ENCODE measurements at places on chromosomes 1 and 21.

DNA sequence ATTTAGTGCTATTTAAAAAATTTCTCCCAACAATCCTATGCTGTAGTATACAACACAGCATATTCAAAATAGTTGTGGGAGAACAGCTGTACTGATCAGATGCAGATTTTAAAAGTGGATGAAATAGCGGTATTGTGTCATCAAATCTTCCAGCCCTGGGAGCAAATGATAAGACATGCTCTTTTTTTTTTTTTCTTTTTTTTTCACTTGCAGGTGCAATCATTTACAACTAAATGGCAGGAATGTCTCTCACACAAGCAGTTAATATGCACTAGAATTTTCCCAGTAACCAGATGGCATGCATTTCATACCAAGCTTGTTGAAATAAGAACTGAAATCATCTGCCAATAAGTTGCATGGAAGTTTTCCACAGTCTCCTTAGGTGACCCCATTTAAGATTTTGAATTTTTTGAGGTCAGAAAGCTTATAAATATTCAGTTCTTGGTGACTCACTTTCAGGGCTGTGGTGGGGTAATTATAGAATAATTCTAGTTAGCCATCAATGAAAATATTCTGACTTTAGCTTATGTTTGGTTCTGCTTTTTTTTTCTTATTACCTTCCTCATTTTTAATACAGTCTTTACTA, 623.9 kb upstream of the NR5A2 start:
- peak; percentile 45 for DNase-seq

- DNase-seq = no peak
These were observed 234.3 kb upstream of the ADAMTS5 start for GRCh38 chr21:27201197-27201596.

DNA sequence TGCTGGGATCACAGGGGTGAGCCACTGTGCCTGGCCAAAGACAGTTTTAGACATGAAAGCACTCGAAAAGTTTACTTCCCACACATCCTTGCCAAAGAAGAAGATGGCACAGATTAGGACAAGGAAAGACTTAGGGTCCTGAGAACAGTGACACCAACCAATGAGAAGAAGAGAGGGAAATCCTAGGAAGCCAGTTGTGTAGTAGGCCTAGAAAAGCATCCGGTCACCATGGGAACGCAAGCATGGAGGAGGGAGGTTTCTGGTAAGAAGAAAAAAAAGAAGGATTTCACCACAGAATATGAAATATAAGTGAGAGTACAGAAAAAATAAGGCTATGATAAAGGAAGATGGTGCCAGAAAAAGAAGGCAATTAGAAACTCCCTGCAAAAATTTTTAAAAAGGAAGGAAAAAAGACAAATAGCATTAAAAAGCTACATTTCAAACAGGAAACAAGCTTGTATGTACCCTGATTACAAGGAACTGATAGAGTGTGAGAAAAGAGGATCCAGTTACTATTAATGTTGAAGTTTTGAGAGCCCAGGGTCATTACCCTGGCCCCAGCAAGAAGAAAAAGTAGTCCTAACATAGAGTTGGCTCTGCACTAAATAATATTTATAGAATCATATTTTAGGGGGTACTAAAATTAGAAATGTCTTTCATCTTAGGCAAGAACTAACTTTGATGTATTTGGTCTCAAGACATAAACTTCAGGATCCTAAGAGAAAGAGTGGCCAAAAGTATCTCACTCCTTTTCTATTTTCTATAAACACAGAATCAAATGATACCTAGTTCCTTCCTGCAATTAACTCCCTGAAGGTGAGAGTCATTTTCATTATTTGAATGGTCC, 16.1 kb downstream of the DIPK1A start:
- no peak for DNase-seq

- DNase-seq = no peak
These were observed 47.7 kb downstream of the TTC13 start for GRCh38 chr1:230930986-230931385.

DNA sequence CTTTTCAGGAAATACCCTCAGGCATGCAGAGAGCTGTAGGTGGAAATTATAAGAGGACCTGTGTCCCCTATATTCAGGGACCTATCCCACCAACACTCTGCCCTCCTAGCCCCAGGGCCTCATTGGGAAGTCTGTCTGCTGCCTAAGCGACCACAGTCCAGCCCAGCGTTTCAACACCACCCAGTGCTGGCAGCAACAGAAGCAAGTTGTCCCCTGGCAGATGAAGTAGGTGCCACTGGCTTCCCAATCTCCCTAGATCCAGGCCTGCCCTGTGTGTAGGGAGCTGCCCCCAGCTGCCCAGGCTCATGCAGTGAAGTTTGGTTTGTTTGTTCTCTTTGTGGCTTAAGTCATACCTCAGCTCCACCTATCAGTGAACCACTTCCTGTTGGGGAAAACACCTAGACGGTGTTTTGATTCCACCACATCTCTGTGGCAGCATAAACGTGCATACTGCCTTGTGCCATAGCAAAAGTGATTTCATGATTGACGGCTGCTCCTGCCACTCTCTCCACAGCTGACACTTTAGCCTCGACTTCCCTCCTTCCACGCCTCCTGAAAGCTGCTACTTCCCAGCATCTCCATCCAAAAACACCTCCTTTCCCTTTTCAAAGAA, 8.1 kb upstream of the LEFTY1 start:
- DNase-seq = no peak

- DNase-seq = no peak
These were observed 99.8 kb downstream of the PTPN14 start for GRCh38 chr1:214451596-214451995.

DNA sequence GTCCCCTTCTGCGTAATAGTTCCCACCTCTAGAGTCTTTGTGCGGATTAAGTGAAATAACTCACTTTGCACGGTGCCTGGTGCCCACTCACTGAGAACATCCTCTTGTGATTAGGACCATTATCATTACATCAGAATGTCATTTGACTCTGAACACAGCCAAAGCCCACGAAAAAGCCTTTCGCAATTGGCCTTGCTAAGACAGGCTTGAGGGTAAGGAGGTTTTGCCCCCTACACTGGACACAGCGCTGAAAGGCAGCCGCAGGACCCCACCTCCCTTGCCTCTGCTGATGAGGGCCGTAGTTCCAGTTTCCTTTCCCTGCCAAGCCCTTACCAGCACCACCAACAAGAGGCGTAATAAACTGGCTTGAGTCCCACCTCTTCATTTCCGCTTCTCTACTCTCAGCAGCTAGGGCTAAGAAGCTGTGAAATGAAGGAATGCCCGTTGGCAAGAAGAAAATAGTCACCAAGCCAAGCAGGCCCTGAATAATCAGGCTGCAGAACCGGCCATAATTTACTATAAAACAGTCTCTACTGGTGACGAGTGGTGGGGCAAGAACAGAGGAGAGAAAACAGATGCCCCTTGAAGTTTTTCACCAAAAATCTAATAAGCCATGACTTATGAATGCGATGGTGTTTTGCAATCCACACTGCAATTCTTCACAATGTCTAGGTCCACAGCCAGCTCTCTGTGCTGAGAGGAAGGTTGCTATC, 53.1 kb downstream of the SH3GLB1 start:
- no peak for DNase-seq

DNA sequence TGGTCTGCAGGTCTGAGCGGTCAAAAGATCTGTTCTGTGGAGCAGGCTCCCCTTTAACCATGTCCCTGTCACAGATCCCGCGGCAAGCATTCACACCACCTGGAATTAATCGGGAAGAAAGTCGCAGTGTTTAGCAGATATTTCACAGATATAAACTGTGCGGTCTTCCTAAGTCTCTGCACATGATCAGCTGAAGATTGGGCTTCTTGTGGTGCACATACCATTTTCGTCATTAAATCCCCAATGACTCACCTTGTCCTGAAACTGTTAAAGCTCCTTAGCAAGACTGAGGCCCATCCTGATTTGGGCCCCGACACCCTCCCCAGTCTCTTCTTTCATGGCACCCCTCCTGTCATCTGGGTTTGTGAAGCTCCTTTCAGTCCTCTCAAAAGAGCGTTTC, 158.8 kb downstream of the KIF26B start:
- DNase-seq = no peak

- no peak for DNase-seq
These were observed 931 bp upstream of the MXRA8 start for GRCh38 chr1:1359308-1359663.

DNA sequence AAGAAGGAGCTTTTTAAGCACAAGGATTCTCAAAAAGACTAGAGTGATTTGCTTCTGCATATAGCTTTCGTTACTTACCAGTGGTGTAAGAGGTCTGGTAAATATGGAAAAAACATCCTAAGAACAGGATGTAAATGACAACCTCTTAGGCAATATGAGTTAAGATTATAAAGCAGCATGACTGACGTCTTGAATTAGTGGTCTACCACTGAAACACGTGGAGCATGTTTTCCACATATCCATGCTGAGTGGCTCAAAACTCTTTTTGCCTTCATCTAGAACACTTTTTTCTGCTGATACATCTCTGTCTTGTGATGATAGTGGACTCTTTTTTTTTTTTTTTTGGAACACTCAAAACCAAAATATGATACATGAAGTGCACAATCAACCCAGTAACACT, 44.6 kb downstream of the RCAN1 start:
- DNase-seq = no peak

DNA sequence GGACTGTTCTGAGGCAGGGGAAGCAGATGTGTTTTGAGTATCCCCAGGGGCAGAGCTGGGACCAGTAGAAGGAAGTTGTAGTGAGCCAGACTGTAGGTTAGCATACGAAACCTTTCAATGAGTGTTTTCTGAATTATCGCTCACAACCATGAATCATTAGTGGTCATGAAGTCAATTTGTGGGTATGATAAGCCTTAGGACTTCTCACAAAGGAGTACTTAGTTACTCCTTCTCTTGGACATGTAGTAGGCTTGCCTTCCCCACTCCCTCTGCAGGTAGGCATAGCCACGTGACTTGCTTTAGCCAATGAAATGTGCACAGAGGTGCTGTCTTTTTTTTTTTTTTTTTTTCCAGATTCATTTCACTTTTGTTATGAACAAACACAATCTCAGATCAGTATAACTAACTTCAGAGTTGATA, 23.9 kb upstream of the FAAH start:
- no peak for DNase-seq
